Gastroesophageal sphincter (tissue), 4 donors: ENCODE measurements at places on chromosomes 7 and 10.

- no peak for ATAC-seq
These were observed 5.1 kb upstream of the CYP26A1 start for GRCh38 chr10:93068411-93069244.

DNA sequence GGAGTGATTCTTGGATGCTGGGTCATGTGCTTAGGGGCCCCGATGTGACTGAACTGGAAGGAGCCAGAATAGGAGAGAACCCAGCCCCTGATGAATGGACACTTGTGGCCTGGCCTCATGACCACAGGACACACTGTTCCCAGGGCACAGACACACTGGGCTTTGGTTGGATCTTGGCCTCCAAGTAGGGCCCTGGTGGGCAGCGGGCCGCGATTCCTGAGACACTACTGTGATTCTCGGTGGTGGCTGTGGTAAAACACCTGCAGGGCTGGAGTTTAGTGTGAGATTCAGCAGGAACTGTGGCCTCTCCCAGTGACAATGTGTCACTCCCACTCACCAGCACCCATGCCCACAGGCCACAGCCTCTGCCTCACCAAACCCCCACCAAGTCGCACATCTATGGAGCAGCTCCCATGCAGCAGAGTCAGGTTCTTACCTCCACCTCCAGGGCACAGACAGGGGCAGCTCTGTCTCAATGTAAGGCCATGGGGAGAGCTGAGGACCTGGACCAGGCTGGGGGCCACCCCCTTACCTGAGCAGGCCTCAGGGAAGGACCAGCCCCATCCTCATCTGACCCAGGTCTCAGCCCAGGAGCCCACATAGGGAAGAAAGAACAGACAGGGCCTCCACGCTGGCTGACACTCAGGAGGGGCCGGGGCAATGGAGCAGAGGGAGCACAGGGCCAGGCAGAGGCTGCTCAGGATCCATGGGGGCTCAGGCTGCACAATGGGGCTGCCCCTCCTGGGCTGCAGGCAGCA, 33.2 kb upstream of the ZNF716 start:
- no peak for ATAC-seq

DNA sequence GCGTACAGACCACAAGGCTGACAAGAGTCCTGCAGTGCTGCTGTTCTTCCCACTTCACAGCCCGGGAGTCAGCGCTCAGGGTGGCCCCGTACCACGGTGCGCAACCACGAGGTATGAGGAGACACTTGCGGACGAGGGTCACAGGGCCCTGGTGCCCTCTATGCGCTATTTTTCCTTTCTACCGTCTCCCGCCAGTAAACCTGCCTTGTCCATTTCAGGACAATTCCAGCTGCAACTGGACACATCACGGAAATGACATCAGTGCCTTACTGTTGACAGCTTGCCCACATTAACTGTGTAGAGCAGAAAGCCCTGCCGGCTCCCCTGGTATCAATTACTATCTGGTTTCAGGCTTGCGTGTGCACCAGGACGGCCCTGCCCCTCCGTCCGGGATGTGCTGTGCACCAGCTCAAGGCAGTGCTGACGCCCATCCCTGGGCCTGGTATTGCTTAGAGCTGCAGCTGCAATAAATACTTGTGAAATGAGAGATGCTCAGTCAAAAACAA, 65.1 kb downstream of the ZRANB1 start:
- ATAC-seq: peak; percentile 37

- no peak for ATAC-seq
These were observed 27.1 kb downstream of the PARP12 start for GRCh38 chr7:140035400-140036223.

DNA sequence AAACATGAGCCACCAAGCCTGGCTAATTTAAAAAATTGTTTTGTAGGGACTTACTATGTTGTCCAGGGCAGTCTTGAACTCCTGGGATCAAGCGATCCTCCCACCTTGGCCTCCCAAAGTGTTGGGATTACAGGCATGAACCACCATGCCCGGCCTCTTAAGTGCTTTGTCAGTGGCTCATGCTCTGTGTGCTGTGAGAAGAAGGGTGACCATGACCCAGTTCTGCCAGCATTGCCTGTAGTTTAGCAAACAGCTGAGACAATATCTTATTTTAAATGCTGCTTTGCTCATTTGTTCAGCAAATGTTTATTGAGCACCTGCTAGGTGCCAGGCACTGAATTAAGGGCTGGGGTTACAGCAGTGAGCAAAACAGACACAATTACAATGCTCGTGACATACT, 9.0 kb downstream of the ADCK2 start:
- no peak for ATAC-seq

- no peak for ATAC-seq
These were observed 123.7 kb downstream of the KLF6 start for GRCh38 chr10:3661271-3661670.

GRCh38 chr7:146728611-146729010, 612.0 kb downstream of the CNTNAP2 start:
- no peak for ATAC-seq

DNA sequence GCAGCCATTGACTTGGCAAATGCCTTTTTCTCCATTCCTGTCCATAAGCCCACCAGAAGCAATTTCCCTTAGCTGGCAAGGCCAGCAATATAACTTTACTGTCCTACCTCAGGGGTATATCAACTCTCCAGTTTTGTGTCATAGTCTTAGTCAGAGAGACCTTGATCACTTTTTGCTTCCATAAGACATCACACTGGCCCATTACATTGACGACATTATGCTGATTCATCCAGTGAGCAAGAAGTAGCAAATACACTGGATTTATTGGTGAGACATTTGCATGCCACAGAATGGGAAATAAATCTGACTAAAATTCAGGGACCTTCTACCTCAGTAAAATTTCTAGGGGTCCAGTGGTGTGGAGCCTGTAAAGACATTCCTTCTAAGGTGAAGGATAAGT, 649.7 kb upstream of the ANKRD30A start:
- no peak for ATAC-seq

DNA sequence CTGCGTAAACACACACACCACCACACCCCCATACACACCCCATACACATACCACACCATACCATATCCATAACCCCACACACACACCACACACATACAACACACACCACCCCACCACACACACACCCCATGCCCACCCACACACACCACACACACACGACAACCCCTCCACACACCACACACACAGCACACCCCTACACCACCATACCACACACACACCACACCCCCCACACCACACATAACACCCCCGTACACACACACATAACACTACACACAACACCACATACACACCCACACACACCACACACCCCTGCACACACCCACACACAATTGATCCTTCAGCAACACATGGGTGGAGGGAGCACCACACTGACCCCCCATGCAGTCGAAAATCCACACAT, 50.3 kb upstream of the BMS1 start:
- ATAC-seq: peak; percentile 50

- ATAC-seq: no peak
These were observed 10.3 kb downstream of the PKD1L1 start for GRCh38 chr7:47937711-47938573.

- no peak for ATAC-seq
These were observed 247.4 kb downstream of the ELFN1 start for GRCh38 chr7:1917221-1918062.

- no peak for ATAC-seq
These were observed 165.2 kb downstream of the PTEN start for GRCh38 chr10:88028654-88029053.

- peak; percentile 78 for ATAC-seq
These were observed 12.1 kb upstream of the RHBDD2 start for GRCh38 chr7:75866489-75867389.

DNA sequence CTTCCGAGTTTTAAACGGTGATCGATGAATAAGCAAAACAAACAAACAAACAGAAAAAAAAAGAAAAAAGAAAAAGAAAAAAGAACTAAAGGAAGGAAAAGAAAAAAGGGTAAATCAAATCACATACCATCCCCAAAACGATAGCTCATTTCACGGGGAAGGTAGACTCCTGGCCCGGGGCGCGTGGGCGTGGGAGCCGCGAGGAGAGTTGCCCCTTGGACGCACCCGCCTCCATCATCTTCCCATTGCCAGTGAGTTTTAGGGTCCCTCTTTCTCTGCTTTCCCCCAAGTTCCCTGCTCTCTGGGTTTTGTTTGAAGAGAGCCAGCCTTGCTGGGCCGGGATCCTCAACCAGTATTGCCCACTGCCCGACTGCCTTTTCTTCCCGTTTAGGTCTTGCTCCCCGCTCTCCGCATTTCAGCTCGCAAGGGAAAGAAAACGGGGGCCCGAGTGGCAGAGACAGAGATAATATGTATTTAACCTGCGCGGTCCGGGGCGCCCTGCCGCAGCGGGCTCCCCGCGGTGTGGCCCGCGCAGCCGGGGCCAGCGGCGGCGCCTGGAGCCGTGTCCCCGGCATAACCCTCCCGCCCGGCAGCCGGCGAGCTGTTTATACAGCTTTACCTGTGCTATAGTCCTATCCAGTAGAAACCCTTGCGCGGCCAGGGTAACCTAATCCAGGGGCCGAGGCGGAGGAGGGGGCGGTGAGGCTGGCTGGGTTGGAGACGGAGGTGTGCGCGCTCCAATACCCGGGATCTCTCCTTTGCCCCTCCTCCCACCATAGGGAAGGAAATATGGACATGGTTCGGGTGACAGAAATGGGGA, 5.2 kb upstream of the GATA3 start:
- no peak for ATAC-seq

GRCh38 chr7:105623906-105624305, 42.6 kb upstream of the EFCAB10 start:
- ATAC-seq: no peak

- no peak for ATAC-seq
These were observed 196.8 kb upstream of the PDE1C start for GRCh38 chr7:32266932-32267475.

GRCh38 chr7:33964417-33965182, 59.3 kb downstream of the BMPER start:
- ATAC-seq: no peak

GRCh38 chr10:90917968-90918318, 2.9 kb downstream of the ANKRD1 start:
- ATAC-seq: no peak

DNA sequence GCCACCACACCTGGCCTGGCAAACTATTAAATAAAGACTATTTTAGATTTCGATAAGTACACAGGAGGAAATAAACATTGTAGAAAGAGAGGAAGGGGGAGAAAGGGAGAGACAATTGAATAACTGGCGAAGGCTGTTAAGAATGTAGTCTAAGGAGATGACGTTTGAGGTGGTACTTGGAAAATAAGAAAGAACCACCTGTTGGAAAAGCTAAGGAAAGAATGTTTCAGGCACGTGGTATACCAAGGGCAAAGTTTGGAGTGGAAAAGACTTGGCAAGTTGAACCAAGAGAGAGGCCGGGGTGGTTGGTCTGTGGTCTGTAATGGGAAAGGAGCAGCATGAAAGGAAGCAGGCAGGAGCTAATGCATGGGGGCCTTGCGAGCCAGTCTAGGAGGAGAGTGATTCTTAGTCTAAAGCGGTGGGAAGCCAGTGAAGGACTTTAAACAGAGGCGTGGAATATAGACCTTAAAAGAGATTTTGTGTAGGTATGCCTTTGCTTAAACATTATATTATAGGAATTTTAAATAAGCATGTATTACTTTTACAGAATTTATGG, 9.4 kb downstream of the ING3 start:
- ATAC-seq: no peak

GRCh38 chr10:84428711-84429110, 100.3 kb downstream of the CCSER2 start:
- ATAC-seq: no peak

DNA sequence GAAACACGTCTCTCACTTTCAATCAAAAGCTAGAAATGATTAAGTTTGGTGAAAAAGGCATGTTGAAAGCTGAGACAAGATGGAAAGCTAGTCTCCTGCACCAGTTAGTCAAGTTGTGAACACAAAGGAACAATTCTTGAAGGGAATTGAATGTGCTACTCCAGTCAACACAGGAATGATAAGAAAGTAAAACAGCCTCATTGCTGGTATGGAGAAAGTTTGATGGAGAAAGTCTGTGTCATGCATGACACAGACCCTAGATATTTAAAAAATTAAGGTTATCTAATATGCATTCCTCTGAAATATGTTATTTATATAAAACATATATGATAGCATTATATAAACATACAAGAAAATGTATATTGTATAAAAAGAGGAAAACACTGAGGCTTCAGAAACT, 699.4 kb upstream of the FZD8 start:
- no peak for ATAC-seq

DNA sequence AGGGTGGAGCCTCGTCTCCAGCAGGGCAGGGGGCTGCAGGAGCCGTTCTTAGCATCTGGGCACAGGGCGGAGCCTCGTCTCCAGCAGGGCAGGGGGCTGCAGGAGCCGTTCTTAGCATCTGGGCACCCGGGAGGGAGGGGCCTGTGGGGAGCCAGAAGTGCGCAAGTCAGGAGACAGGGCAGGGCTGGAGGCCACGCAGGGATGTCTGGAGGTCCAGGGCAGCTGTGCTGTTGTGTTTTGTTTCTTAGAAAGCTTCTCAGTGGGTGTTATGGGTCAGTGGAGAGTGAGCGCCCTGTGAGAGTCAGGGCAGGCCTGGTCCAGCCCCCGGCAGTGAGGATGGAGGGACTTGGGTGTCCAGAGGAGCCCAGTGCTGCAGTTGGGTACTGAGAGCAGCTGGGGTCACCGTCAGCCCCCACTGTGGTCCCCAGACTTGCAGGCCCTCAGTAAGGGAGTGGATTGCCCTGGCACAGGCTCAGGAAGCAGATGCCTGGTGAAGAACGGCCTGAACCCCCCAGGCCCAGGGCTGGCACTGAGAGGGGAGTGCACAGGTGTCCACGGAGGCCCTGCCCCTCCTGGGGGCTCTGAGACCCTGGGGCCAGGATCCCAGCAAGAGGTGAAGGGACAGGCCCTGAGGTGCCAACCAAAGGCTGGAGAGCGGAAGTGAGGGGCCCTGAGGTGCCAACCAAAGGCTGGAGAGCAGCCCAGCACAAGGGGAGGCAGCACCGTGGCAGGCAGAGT, 29.8 kb downstream of the FAM20C start:
- no peak for ATAC-seq

- no peak for ATAC-seq
These were observed 572.6 kb downstream of the DNAJB6 start for GRCh38 chr7:157909370-157909769.

GRCh38 chr10:98150544-98150943, 16.1 kb downstream of the R3HCC1L start:
- no peak for ATAC-seq

- ATAC-seq: no peak
These were observed 275.8 kb downstream of the ANKRD30A start for GRCh38 chr10:37401225-37401624.

DNA sequence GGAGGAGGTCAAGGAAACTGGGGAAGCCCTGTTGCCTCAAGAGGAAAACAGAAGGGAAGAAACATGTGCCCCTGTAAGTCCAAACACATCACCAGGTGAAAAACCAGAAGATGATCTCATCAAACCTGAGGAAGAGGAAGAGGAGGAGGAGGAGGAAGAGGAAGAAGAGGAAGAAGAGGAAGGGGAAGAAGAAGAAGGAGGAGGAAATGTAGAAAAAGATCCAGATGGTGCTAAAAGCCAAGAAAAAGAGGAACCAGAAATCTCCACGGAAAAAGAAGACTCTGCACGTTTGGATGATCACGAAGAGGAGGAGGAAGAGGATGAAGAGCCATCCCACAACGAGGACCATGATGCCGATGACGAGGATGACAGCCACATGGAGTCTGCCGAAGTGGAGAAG, 82.7 kb upstream of the SAMD8 start:
- no peak for ATAC-seq
